ENCODE measurements at places on chromosomes 11 and 22. TPM values are rescaled to one million over a fixed set of nuclear protein-coding genes. Genes with fewer than 3 reads are reported as not detected.
A peak's percentile ranks its signal among the peaks of the same experiment; 100 is the strongest.

DNA sequence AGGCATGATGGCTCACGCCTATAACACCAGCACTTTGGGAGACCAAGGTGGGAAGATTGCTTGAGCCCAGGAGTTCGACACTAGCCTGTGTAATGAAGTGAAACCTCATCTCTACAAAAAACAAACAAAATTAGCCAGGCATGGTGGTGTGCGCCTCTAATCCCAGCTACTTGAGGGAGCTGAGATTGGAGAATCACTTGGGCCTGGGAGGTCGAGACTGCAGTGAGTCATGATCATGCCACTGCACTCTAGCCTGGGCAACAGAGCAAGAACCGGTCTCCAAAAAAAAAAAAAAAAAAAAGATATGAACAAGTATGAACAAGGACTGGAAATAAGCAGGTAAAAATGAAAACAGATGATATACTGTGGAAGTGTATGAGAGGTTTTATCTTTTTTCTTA lies 54.1 kb upstream of the SOX6 start:
- DNase-seq: no peak

DNA sequence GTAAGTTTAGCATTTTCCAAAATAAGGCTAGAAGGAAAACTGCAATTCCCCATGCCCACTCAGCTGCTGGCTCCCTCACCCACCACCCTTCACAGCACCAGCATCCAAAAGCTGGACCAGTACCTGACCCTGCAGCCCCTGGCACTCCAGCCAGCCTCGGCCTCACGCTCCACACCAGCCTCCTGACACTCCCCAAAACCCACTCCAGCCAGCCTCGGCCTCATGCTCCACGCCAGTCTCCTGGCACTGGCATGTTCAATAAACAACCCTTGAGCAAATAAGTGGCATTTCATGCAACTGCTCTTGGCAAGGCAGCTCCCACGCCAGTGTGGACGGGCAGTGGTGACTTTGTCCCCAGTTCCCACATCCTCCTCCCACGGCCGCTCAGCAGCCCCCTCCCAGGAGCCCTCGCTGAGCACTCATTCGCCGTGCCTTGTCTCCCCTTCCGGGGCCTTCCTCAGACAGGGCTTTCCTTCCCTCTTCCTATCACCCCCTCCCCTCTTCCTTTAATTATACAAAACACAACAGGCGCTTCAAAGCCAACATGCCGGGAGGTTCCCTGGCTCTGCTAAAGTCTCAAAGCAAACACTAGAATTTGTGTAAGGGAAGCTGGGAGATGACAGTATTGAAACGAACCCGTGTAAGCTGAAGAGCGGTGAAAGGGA lies 6.8 kb downstream of the TOLLIP start:
- DNase-seq: no peak

The HTR3B gene
- not detected for total RNA-seq

The ZP1 gene
- total RNA-seq: not detected

GRCh38 chr11:72069787-72070251 lies 10.5 kb downstream of the NUMA1 start:
- peak; percentile 43 for DNase-seq

GRCh38 chr11:29268733-29269132 lies 748.1 kb downstream of the KCNA4 start:
- no peak for DNase-seq

DNA sequence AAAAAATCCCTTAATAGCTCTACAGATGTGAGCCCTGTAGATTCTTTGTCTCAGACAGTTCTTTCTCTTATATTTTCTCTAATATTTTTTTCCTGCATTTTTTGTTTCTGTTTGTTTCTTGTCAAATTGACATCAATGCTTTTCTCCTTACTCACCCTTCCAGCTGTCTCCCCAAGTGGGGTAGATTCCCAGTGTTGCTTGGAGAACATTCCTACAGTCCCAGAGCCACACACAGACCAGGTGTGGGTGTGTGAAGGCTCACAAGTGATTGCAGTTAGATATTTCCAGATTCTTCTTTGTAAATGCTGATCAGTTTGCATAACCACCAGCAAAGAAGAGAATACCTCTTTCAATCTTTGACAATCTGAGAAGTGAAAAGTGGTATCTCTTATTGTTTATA lies 7.5 kb downstream of the VPS51 start:
- no peak for DNase-seq

GRCh38 chr11:3627291-3627690 lies 14.5 kb downstream of the ART5 start:
- no peak for DNase-seq

The F2 gene
- total RNA-seq: 631 TPM

DNA sequence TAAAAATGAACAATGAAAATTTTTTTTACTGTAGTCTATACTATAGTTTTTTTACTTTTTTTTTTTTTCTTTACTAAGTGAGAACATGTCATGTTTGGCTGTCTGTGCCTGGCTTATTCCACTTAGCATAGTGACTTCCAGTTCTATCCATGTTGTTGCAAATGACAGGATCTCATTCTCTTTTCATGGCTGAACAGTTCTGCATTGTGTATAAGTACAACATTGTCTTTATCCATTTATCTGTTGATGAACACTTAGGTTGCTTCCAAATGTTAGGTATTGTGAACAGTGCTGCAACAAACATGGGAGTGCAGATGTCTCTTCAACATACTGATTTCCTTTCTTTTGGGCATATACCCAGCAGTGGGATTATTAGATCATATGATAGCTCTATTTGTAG lies 88.1 kb upstream of the CCDC90B start:
- no peak for DNase-seq

The DMC1 gene
- total RNA-seq: 6.8 TPM

DNA sequence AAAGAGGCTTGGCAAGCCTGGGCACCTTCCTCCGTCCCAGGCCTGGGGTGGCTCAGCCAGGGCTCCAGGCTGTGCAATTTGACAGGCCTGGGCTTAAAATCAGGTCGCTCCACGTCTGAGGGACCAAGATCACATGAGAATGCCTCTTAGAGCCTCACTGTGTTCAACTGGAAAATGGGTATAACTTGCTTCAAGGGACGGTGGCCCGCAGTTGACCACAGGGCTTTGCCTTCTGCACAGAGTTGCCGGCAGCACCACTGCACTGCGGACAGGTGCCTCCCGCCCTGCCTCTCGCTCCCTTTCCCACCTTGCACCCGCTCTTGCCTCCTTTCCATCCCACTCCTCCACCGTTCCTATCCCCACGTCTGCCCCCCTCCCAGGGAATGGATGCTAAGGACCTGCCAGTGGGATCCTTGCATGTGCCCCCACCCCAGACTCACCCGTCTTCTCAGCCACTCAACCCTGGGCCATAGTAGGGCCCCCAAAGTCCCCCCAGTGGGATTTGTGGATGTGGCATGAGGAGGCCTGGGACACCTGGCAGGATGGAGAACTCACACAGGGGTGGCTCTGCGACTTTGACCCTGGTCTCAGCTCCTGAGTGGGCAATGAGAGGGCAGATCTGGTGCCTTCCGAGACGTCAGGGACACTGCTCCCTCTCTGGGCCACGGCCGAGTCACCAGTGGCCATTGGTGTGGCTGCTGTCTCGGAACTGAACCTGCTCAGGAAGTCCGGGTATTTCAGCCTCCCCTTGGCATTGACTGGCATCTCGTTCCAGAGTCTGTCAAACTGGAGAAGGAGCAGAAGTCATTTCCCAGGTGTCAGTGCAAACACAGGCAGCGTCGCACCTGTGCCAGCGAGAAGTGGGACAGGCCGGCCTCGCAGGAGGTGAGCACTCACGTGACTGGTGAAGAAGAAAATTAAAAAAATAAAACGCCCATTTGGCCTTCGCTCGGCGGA lies 128.0 kb downstream of the MPPED1 start:
- DNase-seq: peak; percentile 25

DNA sequence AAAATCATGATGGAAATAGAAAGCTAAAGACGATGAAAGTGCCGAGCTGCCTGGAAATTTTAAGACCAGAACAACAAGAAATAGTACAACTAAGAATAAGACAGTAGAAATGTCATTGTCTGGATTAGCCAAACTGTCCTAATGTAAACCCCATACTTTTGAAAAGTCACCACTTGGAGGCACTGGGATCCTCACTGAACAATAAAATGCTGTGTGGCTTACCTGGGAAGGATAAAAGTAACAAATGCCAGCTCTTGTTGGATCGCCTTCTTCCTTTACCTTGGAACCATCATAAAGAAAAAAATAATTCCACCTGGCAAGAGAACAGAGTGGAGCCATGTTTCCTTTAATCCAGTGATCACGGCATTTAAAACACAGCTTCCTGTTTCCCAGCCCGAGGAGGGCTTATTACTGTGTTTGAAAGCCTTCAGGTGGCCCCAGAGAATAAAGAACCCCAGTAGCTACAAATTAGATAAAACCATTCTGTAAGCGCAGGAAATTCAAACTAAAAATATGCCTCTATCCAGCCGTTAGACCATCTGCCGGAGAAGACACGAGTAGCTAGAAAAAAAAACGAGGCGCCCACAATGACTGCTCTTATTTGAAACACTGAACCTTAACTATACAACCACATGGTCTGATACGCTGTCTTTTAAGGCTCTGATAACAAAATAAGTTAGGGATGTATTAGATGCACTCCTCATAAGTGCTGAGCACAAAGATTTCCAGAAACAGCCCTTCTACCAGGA lies 4.4 kb downstream of the HPS4 start:
- no peak for DNase-seq

GRCh38 chr22:37492428-37493344 lies 6.5 kb upstream of the MFNG start:
- DNase-seq: no peak

GRCh38 chr11:6438979-6439571 lies 1.7 kb downstream of the HPX start:
- DNase-seq: peak; percentile 56

- DNase-seq: no peak
Measured at GRCh38 chr11:58444300-58444699, 2.3 kb upstream of the OR5B12 start.

The KCNQ1OT1 gene
- total RNA-seq: 0.93 TPM

GRCh38 chr11:73818846-73819245 lies 31.2 kb downstream of the MRPL48 start:
- DNase-seq: no peak

- DNase-seq: no peak
Measured at GRCh38 chr11:119779195-119780071, 50.4 kb upstream of the NECTIN1 start.

Measured in liver (tissue), 10 donors.